ENCODE measurements at places on chromosomes 2 and 18.

GRCh38 chr2:22056621-22057132, 932.9 kb downstream of the TDRD15 start:
- DNase-seq = no peak

- DNase-seq = no peak
Observed at GRCh38 chr18:40347261-40347660, 1607.8 kb upstream of the PIK3C3 start.

- DNase-seq = no peak
Observed at GRCh38 chr2:221370076-221370856, 201.8 kb downstream of the EPHA4 start.

DNA sequence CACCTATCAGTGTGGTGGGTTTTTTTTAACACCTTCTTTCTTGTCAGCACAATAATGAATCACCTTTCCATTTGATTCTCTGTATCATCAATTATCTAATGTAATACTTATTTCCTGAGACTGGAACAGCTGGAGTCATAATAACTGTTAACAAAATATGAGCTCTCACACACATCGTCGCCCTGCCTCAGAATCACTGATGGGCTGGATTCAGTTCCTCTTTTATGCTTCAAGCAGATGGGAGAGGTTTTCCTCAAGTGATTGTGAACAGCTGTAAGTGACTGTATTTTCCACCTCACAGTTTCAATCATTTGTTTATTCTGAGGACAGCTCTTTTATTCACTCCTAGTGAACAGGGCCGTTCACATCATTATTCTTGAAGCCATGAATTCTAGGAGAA, 330.2 kb downstream of the DSC3 start:
- DNase-seq = no peak

DNA sequence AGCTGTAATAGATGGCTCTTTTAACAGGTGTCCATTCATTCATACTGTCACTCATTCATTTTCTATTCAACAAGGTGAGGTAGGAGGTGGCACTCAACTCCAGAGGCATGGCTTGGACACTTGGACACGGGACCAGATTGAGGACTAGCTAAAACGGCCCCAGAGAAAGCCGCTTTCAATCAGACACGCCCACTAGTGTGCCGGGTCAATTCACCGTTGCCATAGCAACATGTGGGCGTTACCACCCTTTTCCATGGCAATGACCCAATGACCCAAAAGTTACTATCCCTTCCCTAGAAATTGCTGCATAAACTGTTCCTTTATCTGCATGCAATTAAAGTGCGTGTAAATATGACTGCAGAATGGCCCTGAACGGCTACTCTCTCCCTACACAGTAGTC, 49.2 kb upstream of the LGALSL start:
- no peak for DNase-seq

DNA sequence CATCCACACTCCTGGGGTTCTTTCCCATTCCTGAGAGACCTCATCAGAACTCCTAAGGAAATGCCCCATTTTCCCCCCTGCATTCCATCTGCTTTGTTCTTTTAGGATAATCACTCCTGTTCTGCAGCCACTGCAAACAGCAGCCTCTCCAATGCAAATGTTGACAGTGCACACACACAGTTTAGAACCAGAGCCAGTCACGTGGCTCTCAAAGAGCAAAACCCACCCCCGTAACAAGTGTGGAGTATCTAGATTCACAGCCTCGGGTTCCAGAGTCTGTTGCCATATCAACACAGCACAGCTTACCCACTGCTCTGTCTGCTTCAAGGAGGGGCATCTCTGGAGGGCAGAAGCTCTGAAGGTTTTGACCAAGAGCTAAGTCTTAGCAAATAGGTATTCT, 180.0 kb downstream of the NAPG start:
- DNase-seq = no peak

GRCh38 chr2:44169155-44169898, 652 bp downstream of the PPM1B start:
- peak; percentile 38 for DNase-seq

DNA sequence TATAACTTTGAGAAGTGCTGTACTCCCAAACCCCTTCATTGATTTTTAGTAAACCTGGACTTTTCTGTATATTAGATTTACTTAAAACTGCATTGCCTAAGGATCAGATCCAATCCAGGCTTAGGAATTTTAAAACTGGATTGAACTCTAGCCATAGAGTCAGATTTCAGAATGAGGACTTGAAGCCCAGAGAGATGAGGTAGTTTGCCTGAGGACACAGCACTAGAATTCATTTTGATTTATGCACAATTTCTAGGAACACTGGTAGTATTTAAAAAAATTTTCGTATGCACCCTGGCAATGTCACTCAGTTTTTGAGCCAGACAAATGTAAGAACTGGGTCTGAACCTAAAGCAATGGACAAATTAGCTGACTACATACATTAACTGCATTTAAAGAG, 144.9 kb downstream of the KCTD1 start:
- DNase-seq = no peak

DNA sequence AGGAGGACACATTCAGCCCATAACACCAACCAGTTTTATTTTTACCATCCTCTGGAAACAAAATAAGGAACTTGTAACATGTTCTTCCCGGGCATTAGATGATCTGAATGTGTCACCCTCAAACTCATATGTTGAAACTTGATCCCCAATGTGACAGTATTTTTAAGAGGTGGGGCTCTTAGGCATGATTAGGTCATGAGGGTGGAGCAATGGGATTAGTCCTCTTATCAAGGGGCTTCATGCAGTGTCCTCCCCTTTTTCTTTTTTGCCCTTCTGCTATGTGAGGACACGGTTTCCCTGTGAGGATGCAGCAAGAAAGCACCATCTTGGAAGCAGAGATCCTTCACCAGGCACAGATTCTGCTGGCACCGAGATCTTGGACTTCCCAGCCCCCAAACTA, 401.5 kb upstream of the TRIB2 start:
- DNase-seq = no peak

DNA sequence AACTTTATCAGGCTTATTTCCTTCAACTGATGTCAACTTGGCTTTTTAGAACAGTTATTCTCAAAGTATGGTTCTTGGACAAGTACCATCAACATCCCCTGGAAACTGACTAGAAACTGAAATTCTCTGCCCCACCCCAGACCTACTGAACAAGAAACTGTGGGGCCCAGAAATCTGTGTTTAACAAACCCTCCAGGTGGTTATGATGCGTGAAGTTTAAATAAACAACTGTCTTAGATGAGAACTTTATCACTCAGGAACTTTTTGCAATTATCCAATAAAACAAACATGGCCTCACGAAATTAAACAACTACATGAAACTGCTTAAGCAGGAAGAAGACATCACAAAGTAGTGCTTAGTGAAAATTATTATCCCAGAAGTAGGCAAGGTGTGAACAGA, 4.4 kb downstream of the HIBCH start:
- DNase-seq = no peak

GRCh38 chr2:242011167-242011513, 141.6 kb downstream of the RTP5 start:
- DNase-seq = no peak

DNA sequence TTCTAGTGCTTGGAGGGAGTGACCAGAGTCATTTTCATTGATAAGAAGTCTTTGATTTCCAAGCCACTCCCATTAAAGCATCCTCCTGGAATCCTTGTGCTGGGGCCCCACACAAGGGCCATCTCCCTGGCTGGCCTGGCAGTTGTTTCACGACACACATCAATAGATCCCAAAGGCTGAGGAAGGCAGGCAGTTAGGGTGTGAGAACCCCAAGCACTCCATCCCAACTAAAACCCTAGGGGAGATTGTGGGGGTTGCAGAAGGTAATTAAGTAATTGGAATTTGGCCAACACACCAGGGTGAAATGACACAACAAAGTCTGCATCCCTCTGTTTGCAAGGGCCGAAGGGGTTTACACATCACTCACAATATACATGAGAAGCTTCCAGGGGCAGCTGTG, 578.1 kb upstream of the SYT4 start:
- DNase-seq = no peak

GRCh38 chr2:138107288-138107687, 143.0 kb downstream of the HNMT start:
- no peak for DNase-seq

DNA sequence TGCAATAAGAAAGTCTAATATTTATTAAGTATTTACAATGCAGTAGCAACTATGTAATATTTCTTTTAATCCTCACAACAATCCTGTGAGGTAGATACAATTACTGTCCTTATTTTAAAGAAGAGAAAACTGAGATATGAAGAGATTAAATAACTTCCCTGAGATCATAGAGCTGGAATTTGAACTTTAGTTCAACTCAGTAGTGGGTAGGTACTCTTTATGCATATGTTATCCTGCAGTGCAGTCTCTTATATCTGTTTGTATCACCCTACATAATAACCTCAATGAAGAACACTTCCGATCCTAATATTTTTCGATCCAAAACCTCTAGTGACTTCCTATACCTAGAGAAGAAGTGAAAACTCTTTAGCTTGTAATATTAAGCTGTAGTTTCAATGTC, 64.2 kb downstream of the PLA2R1 start:
- DNase-seq = no peak

DNA sequence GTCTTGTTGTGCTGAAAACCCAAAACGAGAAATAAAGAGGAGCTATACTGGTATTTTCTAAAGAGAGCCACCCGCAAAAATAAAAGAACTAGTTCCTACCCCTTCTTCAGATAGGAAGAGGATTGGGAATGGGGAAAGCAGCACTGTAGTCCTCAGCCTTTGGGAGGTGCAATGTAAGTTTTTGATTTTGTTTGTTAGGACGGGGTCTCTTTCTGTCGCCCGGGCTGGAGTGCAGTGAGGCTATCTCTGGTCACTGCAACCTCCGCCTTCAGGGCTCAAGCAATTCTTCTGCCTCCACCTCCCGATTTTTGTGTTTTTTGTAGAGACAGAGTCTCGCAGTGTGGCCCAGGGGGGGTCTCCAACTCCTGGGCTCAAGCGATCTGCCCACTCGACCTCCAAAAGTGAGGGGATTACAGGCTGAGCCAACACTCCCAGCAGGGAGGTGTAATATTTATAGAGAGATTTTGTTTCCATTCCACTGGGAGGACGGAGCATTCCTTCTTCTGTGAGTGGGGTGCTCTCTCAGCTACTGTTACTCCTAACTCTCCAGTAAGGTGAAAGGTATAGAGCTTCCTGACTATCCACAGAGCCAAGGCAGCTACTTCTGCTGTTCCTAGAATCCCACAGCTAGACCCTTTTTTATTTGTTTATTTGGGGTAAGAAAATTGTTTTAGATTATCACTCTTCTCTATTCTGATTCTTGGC, 13.1 kb upstream of the GULP1 start:
- no peak for DNase-seq

DNA sequence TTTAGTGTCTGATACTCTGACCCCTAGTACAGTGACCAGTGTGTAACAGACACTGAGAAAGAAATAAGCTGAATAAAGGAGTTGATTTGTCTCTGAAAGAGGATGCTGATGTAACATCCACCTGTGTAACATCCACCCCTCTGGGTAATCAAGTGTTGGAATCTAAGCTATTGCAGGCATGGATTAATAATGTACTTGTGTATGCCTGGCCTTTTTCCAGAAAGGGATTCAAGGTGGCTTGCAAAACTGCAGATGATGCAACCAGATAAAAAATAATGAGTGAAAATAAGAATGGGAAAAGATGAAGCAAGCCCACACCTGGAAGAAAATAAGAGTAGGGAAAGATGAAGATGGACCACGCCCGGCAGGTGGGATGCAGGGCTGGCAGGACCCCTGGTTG, 48.2 kb upstream of the FOXI3 start:
- DNase-seq = no peak

- DNase-seq = no peak
Observed at GRCh38 chr2:186229265-186229664, 256.8 kb upstream of the ZC3H15 start.

DNA sequence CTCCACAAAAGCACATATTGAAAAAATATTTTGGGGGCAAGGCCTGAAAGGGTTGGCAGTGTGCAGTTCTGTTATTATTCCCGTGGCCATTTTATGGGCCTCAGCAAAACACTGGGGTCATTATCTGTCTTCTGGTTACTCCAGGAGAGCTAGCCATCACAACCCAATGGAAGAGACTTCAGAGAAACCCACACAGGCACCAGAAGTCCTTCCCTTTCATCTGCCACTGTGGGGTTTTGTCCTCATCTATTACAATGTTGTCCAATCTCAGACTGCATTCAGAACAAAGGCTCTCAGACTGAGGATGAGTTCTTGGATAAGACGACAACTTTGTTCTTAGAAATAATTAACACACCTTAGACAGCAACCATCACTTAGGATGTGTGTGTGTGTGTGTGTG, 98.4 kb downstream of the PIEZO2 start:
- DNase-seq = no peak

- no peak for DNase-seq
Observed at GRCh38 chr2:234839285-234839684, 112.5 kb upstream of the SH3BP4 start.

GRCh38 chr2:39881494-39881893, 102.4 kb upstream of the THUMPD2 start:
- DNase-seq = no peak

GRCh38 chr2:18829251-18829902, 240.0 kb upstream of the NT5C1B start:
- no peak for DNase-seq

DNA sequence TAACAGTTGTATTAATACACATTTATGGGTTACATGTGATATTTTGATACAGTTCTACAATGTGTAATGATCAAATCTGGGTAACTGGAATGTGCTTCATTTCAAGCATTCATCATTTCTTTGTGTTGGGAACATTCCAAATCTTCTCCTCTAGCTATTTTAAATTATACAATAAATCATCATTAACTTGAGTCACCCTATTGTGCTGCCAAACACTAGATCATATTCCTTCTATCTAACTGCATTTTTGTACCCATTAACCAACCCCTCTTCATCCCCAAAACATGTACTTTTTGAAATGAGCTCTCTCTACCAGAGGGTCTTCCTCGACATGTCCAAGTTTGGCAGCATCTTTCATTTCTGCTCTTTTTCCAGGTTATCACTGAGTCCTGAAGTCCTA, 81.1 kb upstream of the TTC39C start:
- no peak for DNase-seq

- DNase-seq = peak; percentile 17
Observed at GRCh38 chr2:111015283-111015995, 105.3 kb upstream of the BCL2L11 start.

GRCh38 chr2:25853038-25853638, 25.1 kb downstream of the ASXL2 start:
- DNase-seq = no peak

- no peak for DNase-seq
Observed at GRCh38 chr2:38284971-38285370, 92.1 kb downstream of the ATL2 start.

DNA sequence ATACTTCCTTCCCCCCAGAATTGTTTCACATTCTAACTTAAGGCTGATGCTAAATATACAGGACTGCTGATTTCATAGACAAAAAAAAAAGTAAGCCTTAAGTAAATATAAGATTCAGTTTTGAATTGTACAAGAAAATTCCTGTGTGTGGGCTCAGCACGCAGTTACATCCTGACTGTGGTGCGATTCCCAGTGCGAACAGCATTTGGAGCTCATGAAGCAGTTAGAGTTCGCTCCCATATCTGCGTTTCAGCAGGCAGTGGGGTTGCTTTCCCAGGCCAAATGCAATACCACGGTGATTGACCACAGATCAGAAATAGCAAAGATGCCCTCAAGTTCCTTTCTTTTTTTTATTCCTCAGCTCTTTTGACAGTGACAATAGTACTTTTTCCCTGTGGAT, 75.6 kb downstream of the SATB2 start:
- DNase-seq = no peak

- no peak for DNase-seq
Observed at GRCh38 chr2:204775766-204776165, 230.5 kb downstream of the PARD3B start.

GRCh38 chr2:39217192-39217550, 26.6 kb downstream of the CDKL4 start:
- no peak for DNase-seq

GRCh38 chr2:157788201-157788600, 87.9 kb downstream of the ACVR1 start:
- no peak for DNase-seq

All from activated CD4-positive, alpha-beta T cell treated with anti-CD3 and anti-CD28 coated beads, Interleukin-2, amount 50 U/mL, for 24 hours (primary cell).